Fibroblast of mammary gland (primary cell): ENCODE measurements at places on chromosomes 2 and 18.

DNA sequence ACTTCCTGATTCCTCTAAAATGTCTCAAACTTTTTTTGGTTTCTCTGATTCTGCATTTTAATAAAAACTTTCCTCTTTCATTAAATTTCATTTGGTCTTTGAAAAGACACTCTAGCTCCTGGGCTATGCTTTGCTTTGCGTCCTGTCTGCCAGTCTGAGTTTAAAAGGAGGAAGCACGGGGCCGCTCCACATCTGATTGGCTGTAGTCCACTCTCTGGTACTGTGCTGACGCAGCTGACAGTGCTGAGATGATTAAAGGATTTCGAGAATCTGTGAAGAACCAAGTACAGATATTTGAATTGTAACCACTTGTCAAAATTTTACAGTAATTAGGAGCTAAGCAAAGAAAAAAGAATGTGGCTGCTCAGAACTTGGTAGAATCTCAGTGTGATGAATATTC lies 199.6 kb upstream of the HNMT start:
- DNase-seq, result no peak

GRCh38 chr2:132438691-132439090 lies 22.1 kb downstream of the GPR39 start:
- peak; percentile 93 for DNase-seq

DNA sequence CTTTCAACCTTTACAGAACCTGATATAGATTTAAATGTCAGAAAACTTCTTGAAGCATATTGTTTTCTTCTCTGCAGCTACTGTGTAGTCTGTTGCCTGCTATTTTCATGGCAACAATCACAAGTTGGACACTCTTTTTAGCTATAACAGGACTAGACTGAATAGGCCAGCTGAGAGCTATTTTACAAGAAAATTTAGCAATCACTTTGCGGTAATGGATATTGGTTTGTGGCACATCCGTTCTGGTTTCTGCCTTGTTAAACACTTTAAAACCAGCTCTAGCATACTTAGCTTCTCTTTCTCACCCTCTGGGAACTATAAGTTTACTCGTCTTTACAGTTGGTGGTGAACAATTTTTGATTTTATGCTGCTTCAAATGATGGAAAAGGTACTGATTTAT lies 125.7 kb downstream of the MAP2 start:
- no peak for DNase-seq

DNA sequence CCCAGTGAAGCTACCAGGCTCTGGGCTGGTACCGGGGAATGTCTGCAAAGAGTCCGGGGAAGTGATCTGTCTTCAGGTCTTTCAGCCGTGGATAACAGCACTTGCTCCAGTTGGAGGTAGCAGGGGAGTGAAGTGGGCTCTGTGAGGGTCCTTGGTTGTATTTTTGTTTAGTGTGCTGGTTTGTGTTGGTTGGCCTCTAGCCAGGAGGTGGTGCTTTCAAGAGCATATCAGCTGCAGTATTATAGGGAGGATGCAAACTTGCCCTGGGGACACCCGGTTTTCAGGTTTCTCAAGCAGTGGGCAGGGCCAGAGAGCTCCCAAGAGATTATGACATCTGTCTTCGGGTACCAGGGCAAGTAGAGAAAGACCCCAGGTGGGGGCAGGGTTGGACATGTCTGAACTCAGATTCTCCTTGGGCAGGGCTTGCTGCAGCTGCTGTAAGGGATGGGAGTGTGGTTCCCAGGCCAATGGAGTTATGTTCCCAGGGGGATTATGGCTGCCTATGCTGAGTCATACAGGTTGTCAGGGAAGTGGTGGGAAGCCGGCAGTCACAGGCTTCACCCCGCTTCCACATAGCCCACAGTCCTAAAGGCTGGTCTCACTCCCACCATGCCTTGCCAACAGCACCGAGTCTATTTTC lies 34.4 kb downstream of the ACAA2 start:
- peak; percentile 34 for DNase-seq

- DNase-seq, result no peak
These were observed 33.8 kb downstream of the RTP5 start for GRCh38 chr2:241903121-241904010.

GRCh38 chr18:33826151-33826550 lies 248.1 kb downstream of the ASXL3 start:
- no peak for DNase-seq

GRCh38 chr2:9330612-9331270 lies 92.6 kb downstream of the ITGB1BP1 start:
- DNase-seq, result no peak

GRCh38 chr2:194004590-194005206 lies 1652.3 kb upstream of the SLC39A10 start:
- DNase-seq, result peak; percentile 64

DNA sequence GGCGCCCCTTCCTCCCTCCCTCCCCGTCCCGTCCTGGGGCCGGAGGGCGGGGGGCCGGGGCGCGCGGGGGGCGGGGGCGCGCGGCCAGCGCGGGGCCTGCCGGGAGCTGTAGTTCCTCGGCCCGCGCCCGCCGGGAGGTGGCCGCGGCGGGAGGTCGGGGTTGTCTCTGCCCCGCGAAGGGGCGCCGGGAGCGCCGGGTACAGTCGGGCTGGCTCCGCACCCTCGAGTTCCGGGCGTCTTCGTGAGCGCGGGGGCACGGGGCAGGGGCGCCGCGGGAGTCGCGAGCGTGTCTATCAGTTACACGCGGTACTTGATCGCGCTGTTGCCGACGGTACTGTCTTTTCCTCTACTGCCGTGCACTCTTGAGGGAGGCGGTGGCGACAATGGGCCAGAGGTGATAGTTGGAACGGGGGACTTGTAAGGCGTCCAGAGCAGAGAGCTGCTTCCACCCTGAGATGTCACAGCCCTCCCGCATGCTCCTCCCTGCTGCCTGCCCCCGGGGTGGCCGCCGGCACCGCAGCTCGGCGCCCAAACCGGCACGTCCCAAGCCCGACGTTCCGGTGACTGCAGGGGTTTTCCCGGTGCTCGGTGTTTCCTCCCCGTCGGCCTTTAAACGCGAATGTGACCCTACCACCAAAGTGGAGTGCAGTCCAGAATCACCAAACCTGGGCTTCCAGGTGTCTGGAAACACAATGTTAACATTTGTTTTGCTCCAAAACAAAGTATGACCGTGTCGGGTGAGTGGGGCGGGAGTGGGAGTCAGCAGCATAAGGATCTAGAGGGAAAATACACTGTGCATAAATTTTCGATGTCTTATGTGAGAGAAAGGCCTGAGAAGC lies at the start of gene PRKD3:
Gene PRKD3, minus strand, starts transcription at position 48 of the 839 bp plus-strand sequence. CDS start 8,309 bp downstream, outside the sequence.
- DNase-seq, result peak; percentile 37

GRCh38 chr18:69239849-69240674 lies 160.6 kb upstream of the DOK6 start:
- no peak for DNase-seq

DNA sequence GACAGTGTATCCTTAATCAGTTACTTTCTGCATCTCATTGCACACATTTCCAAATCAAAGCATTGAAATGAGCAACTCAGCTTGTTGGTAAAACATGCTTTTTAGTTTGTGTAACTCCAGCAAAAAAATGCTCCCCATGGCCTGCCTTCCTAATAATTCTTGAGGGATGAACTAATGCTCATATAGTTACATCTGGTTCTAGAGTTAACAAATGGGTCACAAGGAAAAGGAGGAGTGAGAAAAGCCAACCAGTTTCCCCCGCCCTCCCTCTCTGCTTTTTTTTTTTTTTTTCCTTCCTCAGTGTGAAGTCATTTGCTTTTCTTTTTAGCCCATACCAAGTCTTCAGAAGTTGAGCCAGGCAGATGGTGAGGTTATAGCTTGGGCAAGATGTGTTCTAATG lies 231.7 kb downstream of the MTX2 start:
- DNase-seq, result peak; percentile 91

- DNase-seq, result no peak
These were observed 320.0 kb downstream of the FSIP2 start for GRCh38 chr2:186058614-186059013.

- DNase-seq, result peak; percentile 78
These were observed at the start of gene CAD for GRCh38 chr2:27217173-27218121. Gene CAD, plus strand, starts transcription at chr2:27217369. Its CDS starts 183 bp downstream, at chr2:27217552.

- peak; percentile 78 for DNase-seq
These were observed 15.2 kb upstream of the PLEKHM3 start for GRCh38 chr2:208040199-208041171.

DNA sequence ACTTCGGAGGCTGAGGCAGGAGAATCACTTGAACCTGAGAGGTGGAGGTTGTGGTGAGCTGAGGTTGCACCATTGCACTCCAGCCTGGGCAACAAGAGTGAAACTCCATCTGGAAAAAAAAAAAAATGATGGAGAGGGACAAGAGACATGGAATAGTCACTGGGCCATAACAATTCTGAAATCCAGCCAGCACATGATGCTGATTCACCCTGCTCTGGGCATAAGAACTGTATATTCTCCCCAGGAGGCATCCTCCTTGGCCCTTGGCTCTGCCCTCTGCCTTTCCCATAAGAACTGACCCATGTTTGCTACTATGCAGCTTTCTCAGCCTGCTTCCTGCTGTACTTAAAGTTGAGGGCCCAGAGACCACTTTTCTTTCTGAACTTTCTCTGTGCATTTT lies 297.7 kb downstream of the GBX2 start:
- peak; percentile 11 for DNase-seq

DNA sequence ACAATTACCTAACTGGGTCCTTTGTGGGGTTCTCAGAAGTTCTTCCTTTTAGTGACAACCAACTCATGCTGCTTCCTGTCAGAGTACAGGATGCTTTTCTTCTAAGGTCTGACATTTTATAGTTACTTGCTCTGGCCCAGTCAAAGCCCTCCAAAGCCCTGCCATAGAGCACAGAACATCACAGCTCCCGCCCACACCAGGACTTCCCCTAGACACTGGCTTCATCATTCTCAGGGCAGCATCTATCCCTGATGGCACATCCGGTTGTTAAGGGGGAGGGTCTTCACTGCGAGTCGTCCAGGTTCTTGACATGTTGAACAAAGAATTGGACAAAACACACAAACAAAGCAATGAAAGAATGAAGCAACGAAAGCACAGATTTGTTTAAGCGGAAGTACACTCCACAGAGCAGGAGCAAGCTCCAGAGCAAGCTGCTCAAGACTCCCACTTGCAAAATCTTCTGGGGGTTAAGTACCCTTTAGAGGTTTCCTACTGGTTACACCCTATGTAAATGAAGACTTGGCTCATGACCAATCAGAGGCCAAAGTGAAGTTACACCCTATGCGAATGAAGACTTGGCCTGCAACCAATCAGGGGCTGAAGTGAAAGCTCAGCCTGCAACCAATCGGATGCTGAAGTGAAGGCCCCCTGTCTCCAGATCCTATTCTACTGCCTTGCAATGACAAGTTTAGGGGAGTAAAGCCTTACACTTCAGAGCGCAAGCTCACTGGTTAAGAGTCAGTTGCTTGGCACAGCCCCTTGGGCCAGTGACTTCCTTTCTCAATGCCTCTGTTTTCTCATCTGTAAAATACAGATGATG lies 79.0 kb downstream of the HDAC4 start:
- no peak for DNase-seq

DNA sequence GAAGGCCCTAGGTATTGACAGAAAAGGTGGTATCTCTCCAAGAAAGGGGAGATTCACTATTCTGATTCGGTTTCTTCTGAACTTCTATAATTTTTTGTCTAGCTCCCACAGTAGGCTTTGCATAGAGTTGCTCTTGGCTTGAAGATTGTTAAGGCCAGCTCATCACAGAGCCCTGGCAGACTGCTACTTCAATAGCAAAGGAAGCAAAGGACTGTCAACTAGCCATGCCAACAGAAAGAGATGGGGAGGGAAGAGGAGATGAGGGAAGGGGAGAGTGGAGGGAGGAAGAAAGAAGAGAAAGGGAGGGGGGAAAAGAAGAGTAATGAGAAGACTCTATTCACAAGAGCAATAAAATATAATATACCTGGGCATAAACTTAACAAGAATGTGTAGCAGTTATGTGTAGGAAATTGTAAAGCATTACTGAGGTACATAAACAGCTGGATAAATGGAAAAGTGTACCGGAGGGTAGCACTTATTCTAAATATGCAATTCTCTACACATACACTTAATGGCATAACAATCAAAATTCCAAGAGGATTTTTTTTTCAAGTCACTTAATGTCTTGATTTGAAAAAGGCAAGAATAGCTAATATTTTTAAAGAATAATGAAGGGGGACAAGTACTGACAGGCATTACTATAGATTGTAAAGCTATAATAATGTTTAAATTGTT lies 102.5 kb downstream of the LOXHD1 start:
- DNase-seq, result no peak

DNA sequence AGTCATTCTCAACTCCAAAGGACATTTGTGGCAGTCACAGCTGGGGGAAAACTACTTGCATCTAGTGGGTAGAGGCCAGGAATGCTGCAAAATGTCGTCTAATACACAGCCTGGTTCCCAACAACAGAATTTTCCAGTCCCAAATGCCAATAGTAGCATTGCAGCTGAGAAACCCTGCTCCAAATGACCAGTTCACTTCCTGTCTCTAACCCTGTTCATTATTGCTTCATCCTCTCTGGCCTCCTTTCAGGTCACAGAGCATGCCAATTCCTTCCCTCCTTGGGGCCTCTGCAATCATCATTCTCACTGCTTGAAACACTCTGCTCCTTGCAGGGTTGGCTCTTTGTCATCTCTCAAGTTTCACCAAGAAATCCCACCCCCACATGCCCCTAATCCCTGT lies 139.1 kb downstream of the IRS1 start:
- DNase-seq, result peak; percentile 97

GRCh38 chr2:147910990-147911473 lies 66.2 kb downstream of the ACVR2A start:
- peak; percentile 80 for DNase-seq

- no peak for DNase-seq
These were observed 200.6 kb upstream of the SMAD2 start for GRCh38 chr18:48131042-48131441.

- no peak for DNase-seq
These were observed 29.2 kb upstream of the ALLC start for GRCh38 chr2:3628800-3629199.

DNA sequence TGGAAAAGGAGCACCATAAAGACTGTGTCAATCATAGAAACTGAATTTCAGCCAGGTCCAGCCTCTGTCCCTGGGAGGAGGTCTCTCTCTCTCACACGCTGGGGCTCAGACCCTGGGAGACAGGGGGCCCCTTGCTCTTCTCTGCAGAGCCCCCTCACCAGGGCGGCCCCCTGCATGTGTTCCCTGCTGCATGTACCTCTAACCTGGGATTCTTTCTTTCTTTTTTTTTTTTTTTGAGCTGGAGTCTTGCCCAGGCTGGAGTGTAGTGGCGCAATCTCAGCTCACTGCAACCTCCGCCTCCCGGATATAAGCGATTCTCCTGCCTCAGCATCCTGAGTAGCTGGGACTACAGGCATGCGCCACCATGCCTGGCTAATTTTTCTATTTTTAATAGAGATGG lies 46.5 kb downstream of the TPO start:
- no peak for DNase-seq

- no peak for DNase-seq
These were observed 5.8 kb upstream of the PRELID3A start for GRCh38 chr18:12401881-12402280.

- DNase-seq, result no peak
These were observed 7.8 kb downstream of the INO80C start for GRCh38 chr18:35489913-35490490.
